PC-9 (cell line): ENCODE measurements at places on chromosomes 3 and 15. TPM values are rescaled to one million over a fixed set of nuclear protein-coding genes. Genes with fewer than 3 reads are reported as not detected.

The PAK6 gene
- total RNA-seq, result 10.7 and 11.7 TPM in 2 replicates

The SPTSSB gene
- total RNA-seq, result 1.2 and 4.0 TPM in 2 replicates

The IL5RA gene
- total RNA-seq, result not detected in 2 replicates

The GPR62 gene
- total RNA-seq, result not detected in 2 replicates

The UBAP1L gene
- 2.5 and 3.1 TPM in 2 replicates for total RNA-seq

The RBM5 gene
- total RNA-seq, result 87.7 and 90.2 TPM in 2 replicates

The BNC1 gene
- total RNA-seq, result 0.70 and 0.83 TPM in 2 replicates

The TICRR gene
- total RNA-seq, result 17.8 and 23.6 TPM in 2 replicates

The CACNA1D gene
- total RNA-seq, result not detected in 2 replicates

The THAP10 gene
- 4.2 and 5.5 TPM in 2 replicates for total RNA-seq

The CRBN gene
- total RNA-seq, result 26.4 and 34.9 TPM in 2 replicates

The JMJD7 gene
- total RNA-seq, result 6.5 and 11.7 TPM in 2 replicates

The GDPGP1 gene
- 7.5 and 7.6 TPM in 2 replicates for total RNA-seq

The GOLGA8J gene
- not detected in 2 replicates for total RNA-seq

The MYEF2 gene
- 1.7 and 2.1 TPM in 2 replicates for total RNA-seq

The SCAP gene
- 71.5 and 85.0 TPM in 2 replicates for total RNA-seq
